NCI-H446 (cell line): ENCODE measurements at places on chromosomes 7 and 10.

DNA sequence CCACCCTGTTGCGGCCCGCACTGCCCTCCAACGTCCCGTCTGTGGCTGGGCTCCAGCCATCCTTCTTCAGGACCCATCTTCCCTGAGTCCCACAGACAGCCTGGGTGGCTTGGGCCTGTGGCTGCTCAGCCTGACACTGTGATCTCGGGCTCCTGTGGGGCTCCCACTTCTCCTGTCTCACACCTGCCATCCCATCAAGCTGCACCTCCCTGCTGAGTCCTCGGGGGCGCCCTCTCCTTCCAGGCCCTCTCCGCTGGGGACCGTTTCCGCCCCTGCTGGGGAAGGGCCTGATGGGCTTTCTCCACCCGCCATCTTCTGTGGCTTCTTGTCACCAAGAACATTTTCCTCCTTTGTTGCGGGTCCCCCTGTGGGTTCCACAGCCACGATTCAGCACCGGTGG, 173.8 kb upstream of the PPP2R2D start:
- no peak for DNase-seq

GRCh38 chr10:95516774-95517373, 44.3 kb downstream of the SORBS1 start:
- no peak for DNase-seq

DNA sequence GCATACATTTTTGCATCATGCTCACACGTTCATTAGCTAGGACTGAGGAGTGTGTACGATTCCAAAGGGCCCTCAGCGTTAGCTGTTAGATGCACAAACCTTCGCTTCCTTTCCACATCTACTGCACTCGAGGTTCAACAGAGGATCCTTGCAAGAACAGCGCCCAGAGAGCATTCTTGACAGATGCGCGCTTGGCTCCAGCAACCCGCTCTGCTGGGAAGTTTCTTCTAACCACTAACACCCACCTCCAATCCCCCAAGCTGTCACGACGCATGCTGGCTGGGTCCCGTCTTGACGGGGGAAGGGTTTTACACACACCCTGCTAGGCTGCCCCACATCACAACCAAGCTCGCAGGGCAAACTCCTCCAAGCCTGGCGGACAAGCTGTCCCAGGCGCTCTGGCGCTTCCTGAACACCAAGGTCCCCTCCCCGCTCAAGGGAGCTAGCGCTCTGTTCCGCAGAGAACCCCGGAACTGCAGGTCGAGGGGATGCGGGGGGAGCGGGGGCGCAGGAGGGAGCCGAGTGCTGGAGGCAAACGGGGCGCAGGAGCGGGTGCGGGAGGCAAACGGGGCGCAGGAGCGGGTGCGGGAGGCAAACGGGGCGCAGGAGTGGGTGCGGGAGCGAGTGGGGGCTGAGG, 653 bp upstream of the ADRB1 start:
- no peak for DNase-seq

DNA sequence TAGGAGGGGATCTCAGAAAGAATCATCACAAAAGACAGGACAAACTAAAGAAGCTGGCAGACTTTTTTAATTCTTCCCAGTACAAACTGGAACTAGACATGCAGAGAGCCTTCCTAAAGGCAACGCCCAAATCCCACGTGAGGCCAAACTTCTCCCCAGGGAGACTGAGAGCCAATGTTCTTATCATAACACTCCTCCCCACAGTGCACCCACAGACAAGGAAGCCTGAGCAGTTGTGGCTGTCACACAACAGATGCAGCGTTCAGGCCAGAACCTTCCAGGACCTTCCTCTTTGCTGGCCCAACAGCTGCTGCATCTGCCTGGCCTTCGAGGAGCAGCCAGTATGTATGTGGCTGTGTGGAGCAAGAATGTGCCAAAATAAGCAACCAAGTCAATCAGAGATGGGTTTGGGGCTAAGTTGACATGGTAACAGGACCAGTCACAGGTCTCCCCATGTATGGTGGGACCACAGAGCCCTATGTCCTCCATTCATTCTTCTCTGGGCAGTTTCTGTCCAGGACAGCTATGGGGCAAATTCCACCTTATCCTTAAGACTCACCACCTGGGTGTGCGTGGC, 34.9 kb downstream of the SRPK2 start:
- no peak for DNase-seq

- DNase-seq: no peak
Measured at GRCh38 chr10:124419635-124420034, 912 bp upstream of the OAT start.

DNA sequence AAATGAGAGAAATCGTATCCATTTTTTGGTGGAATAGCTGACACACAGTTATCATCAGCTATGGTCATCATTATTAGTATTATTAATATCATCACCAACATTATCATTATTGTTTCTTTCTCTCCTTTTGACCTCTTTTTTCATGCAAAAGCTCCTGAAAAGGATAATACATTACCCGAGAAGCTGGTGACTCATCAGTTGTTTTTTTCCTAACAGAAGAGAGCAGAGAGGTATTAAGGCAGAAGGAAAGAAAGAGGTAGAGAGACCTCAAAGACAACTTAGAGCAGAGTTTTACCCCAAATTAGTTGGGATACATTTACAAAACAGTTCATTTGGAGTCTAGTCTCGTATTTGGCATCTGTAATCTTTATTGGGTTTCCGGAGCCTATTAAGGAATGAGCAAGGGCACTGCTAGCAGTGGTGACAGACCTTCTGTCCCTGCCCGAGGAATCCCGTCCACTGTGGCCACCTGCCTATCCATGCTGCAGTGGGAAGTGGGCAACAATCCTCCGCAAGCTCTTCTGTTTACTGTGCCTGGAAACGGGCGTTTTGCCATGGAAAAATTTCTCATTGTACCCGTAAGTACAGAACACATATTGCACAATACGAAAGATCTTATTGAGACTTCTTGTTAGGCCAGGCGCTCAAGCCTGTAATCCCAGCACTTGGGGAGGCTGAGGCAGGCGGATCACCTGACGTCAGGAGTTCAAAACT, 170.0 kb upstream of the MKLN1 start:
- no peak for DNase-seq

DNA sequence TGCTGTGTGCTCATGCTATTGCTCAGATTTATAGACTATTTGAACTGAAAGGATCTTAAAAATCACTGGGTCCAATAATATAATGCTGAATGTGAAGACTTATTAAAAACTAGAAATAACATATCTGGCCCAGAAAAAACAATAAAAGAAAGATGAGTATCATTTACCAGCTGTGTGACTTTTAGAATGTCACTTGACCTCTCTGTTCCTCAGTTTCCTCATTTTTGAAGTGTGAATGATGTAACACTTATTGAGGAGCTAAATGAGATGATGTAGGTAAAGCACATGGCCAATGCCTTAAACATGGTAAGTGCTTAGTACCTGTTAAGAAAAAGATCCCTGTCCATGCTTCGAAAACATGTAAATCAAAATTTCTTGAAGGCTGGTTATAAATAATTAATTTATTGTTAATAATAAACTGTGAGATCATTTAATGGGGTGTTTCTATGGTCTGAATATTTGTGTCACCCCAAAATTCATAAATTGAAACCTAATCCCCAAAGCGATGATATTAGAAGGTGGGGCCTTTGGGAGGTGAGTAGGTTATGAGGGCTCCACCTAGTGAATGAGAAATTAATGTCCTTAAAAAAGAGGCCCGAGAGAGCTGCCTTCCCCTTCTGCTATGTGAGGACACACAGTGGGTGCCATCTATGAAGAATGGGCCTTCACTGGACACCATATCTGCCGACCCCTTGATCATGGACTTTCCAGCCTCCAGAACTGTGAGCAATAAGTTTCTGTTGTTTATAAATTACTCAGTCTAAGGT, 13.0 kb downstream of the DNTT start:
- DNase-seq: no peak

DNA sequence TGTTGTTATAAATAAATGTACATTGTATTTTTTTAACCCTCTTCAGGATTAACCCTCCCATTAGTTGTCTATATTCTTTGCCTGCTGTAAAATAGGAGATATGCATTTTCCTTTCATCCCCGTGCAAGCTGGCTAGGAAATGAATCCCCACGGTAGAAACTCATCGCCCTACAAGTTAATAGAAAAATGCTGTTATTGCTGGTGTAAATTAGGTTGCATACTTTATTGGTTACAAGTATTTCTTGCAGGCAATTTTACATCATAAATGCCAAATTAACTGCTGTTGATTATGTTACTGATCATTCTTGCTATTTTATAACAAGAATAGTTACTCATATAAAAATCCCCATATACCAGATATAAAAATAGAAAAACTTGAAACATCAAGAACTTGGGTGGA, 454.2 kb upstream of the KLF6 start:
- DNase-seq: no peak

DNA sequence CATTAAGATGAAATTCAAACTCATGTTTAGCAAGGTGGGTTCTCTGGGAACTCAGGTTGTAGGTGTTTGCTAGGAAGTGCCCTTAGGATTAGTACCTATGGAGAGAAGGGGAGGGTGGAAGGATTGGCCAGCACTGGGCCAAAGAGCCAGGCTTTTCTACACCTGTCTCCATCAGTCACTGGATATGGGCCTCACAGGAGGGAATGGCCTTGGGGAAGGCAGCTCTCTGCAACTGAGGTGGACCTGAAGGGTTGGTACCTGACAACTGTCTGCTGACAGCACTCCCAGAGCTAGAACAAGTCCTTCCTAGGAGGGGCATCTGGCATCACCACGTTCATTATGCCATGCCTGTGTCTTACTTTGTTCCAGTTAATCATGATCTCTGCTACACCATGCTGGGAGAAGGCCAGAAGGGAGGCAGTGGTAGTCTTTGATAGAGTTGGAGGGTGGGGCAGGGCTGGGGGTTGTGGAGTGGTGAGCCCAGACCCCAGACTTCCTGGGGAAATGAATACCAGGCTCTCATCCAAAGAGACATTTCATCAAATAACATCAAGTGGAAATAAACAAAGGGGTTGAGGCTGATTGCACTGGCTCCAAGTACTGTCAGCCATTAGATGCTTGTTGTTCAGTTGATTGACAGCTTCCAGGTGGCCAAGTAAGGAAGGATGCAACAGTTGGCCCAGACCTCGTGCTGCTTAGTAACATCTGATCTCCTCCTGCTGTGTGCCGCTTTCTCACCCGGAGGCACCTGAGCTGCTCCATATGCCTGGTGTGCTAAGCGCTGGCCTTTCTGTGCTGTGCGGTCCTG, 70.6 kb upstream of the PIK3CG start:
- no peak for DNase-seq

GRCh38 chr10:7484456-7485243, 73.8 kb upstream of the SFMBT2 start:
- no peak for DNase-seq

DNA sequence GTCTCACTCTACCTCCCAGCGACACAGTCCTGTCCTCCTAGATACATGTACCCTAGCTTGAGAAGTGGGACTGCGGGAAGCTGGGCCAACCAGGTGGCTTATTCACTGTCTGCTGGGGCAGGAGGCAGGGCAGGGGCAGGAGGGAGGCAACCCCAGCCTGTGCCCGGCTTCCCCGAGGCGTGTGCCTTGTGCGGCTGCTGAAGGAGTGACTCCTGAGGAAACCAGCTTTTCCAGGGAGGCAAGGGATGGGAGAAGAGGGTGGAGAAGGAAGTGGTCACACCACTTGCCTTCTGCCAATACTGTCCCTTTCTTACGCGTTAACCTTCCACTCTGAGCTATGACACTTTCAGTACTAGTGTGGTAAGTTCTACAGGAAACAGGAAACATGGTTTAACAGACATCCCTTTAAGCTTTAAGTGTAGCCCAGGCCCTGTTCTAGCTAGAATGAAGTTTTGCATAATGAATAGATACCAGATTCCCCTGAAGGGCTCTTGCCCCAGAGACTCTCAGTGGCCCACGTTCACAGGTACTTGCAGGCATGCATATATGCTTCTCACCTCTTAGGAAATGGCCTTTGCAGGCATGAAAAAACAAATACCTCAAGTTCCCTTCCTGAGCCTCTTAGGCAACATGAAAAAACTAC, 40.6 kb downstream of the SYPL1 start:
- DNase-seq: no peak

DNA sequence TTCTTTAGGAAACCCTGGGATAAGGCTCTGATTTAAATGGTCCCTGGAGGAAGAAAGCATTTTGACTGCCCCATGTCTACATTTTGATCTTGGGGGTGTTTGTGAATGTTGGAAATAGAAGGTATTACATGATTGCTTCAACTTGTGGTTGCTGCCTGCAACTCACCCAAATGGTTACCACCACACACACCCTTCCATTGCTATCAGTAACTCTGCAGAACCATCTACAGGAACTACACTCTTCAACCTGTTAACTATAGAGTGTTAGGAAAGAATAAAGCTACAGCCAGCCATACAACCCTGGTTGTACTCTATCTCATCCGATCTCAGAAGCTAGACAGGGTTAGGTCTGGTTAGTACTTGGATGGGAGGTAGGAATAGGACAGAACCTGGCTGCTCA, 71.2 kb downstream of the APBB1IP start:
- no peak for DNase-seq

DNA sequence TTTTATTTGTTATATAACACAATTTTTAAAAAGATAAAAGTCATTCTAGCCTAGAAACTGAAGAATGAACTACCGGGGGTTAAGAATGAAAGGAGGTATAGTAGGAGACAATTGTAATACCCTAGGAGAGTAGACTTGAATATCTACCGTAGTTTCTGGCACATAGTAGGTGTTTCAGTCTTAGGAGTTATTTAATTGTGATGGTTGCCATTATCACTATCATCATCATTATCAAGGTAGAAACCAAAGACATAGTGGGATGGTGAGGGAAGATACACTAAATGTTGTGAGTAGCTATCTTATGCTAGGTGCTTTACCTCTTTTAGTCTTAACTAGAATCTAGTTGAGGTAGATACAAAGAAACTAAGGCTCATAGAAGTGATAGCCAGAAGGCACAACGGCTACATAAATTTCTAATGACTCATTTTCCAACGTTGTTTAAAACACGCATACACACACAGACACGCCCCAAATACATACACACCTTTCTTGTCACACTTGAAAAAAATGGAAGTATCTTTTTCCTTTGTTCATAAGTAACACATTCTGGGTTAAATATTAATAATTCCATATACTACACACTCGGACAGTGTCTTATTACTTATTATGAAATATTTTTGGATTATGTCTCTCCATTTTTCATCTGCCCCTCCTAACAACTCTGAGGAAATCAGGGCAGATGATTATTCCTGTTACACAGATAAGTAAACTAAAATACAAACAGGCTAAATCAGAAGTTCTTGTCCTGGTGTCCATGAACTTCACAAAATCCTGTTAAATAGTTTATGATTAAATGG, 2.0 kb upstream of the ANLN start:
- DNase-seq: no peak

GRCh38 chr10:21458126-21458871, 67.2 kb downstream of the SKIDA1 start:
- no peak for DNase-seq
